Astrocyte (in vitro differentiated cells and primary cell): ENCODE measurements at places on chromosomes 7 and 10.

GRCh38 chr7:158951725-158952124, 95.4 kb downstream of the DYNC2I1 start:
- DNase-seq, result no peak

GRCh38 chr7:27433581-27433980, 191.0 kb downstream of the EVX1 start:
- DNase-seq, result no peak

GRCh38 chr10:132377326-132377725, 19.7 kb upstream of the PWWP2B start:
- no peak for DNase-seq

- no peak for DNase-seq
Measured at GRCh38 chr10:35208536-35208935, 81.9 kb downstream of the CREM start.

- DNase-seq, result peak; percentile 56
Measured at GRCh38 chr7:141649137-141649864, 52.7 kb downstream of the DENND11 start.

DNA sequence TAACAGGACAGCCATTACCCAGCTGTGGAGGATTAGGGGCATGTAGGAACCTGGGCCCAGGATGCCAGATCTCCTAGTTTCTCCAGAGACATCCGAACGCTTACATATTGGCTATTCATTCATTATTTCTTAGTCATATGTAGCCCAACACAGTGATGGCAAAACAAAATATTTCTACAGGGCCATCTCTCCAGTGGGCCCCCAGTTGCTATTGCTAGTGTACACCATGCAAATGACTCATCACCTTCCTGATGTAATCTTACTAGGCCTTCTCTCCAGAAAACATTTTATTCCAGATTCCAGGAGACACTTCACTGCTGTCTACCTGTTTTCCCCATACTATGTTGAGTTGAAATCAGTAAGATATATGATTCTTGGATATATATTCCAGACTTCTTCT, 201.7 kb downstream of the PLXDC2 start:
- DNase-seq, result no peak

- no peak for DNase-seq
Measured at GRCh38 chr7:146175716-146176115, 59.1 kb downstream of the CNTNAP2 start.

- DNase-seq, result no peak
Measured at GRCh38 chr7:128961030-128961659, 23.4 kb downstream of the IRF5 start.
